ENCODE measurements at places on chromosomes 11 and 22.

DNA sequence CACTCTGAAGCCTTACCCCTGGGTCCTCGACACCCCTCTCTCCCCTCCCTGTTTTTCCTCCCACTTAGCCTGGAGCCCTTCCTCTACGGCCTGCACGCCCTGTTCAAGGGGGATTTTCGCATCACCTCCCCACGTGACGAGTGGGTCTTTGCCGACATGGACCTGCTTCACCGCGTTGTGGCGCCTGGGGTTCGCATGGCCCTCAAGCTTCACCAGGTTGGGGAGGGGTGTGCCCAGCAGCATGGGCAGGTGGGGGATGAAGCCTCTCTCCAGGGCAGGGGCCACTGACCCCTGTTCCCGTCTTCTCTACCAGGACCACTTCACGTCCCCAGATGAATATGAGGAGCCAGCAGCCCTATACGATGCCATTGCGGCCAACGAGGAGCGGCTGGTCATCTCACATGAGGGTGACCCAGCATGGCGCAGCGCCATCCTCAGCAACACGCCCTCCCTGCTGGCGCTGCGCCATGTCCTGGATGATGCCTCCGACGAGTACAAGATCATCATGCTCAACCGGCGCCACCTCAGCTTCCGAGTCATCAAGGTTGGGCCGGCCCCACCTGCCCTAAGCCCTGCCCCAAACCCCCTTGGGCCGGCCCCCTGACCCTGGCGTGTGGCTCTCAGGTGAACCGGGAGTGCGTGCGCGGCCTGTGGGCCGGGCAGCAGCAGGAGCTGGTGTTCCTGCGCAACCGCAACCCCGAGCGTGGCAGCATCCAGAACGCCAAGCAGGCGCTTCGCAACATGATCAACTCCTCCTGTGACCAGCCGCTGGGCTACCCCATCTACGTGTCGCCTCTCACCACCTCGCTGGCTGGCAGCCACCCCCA, 2.8 kb upstream of the SIPA1 start:
- DNase-seq = no peak

GRCh38 chr11:95739108-95739938, 50.3 kb downstream of the FAM76B start:
- DNase-seq = no peak

- no peak for DNase-seq
These were observed 21.1 kb downstream of the C11orf87 start for GRCh38 chr11:109443052-109443451.

DNA sequence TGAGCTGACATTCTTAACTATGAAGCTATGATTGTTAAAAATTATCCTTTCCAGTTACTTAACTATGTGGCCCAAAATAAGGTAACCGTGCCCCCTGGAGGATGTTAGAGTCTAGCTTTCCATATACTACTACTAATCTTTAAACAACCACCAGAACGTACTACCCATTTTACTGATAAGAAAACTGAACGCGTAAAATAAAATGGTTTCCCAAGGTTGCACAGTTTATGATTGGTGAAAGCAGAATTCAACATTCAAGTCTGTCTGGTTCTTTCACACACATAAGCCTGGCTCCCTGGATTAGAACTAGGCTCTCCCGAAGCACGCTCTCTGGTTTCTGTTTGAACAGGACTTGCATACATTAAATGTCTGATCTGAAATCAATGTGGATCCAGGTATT, 437.8 kb upstream of the CCDC90B start:
- no peak for DNase-seq

GRCh38 chr11:10609636-10610035, 41.2 kb upstream of the LYVE1 start:
- no peak for DNase-seq

DNA sequence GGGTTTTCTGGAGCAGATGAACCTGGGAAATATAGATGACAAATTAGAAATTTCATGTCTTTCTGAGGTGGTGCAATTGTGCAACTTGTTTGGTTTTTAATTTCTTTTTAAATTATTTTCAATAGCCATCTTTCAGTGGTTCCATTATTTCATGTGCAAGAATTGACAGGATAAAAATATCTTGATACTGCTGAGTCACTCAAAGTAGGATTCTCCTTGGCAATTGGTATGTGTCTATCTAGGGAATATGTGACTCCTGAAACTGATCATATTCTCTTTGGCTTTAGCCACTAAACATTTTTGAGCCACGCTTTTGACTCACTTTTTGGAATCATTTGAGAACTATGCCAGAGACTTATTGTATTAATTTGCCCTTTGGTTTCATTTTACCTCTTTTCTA, 331.5 kb downstream of the KCNA4 start:
- no peak for DNase-seq

GRCh38 chr22:27388090-27388600, 413.4 kb downstream of the MN1 start:
- no peak for DNase-seq

- DNase-seq = no peak
These were observed 62.2 kb upstream of the INCENP start for GRCh38 chr11:62061356-62062222.

GRCh38 chr11:133576351-133576750, 44.0 kb upstream of the OPCML start:
- no peak for DNase-seq

DNA sequence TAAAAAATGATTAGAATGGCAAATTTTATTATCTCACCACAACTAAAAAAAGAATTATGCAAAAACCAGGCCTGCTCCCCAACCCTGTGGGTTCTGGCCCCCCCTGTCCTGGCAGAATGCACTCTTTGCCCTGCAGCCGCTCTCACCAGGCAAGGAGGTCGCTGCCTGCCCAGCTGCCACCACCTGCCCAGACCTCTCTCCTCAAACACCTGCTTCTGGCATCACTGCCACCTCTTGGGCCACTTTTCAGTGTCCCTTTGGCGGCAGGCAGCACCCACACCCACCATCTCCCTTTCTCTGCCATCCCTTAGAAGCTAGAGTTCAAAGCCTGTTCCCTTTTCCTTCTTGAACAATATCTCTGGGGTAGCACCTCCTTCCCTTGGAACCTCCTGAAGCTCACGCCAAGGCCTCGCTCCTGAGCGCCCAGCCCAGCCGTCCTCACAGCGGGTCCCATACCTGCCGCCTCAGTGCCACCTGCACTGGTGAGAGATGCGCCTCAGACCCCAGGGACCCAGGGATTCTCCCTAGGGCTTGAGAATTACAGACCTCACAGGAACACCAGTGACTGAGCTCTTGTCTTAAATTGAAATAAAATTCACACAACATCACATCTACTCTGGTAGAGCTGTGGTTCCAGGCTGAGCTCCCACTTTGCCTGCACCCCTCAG, 44.6 kb downstream of the SGSM3 start:
- DNase-seq = no peak

DNA sequence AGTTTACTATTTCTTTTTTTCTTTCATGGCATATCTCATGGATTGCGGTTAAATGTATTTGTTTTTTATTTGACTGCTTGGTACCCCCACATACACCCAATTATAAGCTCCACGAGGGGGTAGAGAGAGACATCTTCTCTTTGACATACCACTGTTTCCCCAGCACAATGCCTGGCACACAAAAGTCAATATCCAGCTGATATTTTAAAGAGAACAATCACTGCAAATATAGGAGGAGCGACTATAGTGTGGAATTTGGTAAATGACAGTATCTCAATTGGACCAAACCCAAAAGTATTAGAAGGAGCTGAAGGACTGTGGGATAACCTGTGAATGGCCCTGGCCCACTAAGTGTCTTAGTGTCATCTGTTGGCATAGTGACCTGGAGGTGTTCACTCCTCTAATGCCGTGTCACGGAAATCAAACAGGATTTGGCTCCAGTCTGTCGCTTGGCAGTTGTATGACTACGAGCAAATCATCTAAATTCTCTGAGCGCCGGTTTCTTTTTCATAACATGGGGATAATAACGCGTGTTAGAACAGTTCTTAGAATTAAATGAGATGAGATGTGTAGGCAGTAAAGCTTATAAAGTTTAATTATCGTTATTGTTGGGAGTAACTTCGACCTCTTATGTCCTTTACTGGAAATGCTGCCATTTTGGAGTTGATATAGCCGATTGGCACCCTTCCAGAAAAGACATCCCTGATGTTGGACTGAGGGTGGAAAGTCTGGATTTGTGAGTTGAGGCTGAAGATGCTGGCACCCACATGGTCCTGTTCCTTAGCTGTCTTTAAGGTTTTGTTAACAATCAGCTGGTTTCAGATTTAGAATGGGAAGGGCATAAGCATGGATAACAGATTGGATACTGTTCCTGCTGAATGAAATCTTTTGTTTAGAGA, 144.5 kb downstream of the DBX1 start:
- no peak for DNase-seq

GRCh38 chr11:80096736-80097135, 655.9 kb upstream of the TENM4 start:
- DNase-seq = no peak

GRCh38 chr11:61688365-61689163, 8.4 kb downstream of the DAGLA start:
- DNase-seq = no peak

DNA sequence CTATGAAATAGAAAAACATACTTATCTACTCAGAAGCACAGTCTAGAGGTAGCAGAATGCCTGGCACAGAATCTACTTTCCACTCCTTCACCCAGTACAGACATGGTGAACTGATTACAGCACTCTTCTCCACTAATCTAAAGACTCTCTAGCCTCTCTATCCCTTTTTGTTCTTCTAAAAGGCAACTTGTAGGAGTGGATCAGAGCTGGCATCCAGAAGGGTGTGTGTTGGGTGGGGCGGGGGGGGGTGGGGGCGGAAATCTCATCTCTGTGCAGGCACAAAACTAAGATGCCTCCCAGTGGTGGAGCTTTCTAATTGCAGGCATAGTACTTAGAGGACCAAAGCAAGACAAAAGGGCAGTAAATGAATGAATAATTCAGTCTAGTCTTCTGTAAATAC, 11.5 kb upstream of the EMID1 start:
- DNase-seq = no peak

- no peak for DNase-seq
These were observed 53.2 kb upstream of the CDON start for GRCh38 chr11:126115816-126116331.

- DNase-seq = peak; percentile 47
These were observed 10.7 kb upstream of the NLRP6 start for GRCh38 chr11:267491-267994.

DNA sequence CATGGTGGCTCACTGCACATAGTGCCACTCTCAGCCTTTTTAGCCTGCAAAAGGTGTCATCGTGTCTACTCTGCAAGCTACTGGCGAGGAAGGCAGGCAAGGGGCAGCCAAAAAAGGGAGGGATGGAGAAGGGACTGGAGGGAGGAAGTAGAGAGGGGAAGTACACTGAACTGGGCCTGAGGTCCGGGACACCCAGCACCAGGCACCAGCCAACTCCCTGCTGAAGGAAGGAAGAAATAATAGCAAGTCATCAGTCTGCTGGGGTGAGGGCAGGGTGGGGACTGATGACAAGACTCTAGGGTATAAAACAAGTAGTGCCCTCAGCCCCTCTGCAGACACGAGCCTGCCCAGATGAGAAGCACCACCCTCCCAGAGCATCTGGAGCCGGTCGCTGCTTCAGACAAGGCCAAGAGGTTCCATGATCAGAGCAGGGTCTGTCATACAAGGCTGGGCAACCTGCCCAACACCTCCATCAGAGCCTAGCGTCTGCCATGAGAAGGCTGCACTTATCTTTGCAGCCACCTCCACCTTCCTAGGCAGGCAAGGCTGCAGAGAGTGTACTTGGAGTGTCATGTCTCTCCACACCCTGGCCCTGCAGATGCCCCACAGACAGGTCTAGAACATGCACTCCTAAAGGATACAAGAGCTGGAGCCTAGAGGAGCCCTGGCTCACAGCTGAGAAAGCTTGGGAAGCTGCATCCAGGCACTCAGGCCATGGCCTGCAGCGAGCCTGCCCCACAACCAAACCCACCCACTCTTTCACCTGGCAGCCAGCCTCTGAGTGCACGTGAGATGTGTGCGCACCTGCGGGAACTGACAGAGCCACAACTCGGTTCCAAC, 9.0 kb upstream of the COMT start:
- no peak for DNase-seq
